ENCODE measurements at places on chromosomes 2 and 18.
A peak's percentile ranks its signal among the peaks of the same experiment; 100 is the strongest.

- no peak for DNase-seq
These were observed 833.2 kb upstream of the CHAC2 start for GRCh38 chr2:52934323-52934898.

DNA sequence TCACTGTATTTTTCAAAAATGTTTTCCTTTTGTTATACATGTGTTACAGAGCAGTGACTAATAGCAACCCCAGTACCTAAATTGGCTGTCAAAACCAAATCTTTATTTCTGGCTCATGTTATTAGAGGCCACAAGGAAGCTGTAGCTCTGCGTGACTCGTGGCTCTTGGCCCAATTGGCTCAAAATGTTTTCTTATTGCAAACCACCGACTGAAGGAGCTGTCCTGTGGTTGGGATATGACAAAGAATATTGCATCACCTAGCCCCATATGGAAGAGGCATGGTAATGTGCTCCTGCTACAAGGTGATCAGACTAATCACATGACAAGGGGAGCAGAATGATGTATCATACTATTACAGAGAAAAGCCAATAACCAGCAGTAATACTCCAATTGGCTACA, 1058.5 kb downstream of the CBLN2 start:
- no peak for DNase-seq

DNA sequence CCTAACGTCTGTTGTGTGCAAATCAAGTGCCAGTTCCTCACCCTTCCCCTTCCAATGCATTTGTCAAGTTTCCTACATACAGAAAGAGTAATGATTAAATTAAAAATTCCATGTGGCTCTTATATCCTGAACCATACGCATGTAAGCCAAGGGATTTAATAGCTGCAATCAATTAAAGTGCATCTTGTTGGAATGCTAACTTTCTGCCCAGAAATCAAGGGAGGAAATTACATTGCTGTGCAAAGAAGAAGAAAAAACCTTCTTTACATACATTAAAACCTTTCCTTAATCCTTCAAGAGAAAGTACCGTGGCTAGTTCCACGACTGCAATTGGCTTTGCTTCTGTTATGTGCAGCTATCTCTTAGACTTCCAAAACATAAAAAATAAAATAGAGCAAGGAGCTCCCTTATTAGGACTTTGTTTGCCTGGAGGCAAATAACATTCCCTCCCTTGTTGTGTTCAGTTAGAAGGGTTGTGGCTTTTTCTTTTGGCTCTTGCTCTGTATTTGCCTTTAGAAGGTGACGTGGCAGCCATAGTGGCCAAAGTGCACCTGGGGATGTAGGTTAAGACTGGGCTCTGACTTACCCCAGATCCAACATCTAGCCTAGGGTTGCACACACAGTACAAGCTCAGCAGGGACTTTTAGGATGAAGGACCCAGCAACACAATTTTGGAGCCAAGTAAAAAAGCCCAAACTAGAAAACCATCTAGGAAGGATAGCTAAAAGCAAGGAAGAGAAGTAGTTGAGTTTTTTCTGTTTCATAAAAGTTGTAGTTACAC, 158.3 kb downstream of the ANTXR1 start:
- DNase-seq: no peak

- no peak for DNase-seq
These were observed 149.6 kb downstream of the ESCO1 start for GRCh38 chr18:21450913-21451312.

DNA sequence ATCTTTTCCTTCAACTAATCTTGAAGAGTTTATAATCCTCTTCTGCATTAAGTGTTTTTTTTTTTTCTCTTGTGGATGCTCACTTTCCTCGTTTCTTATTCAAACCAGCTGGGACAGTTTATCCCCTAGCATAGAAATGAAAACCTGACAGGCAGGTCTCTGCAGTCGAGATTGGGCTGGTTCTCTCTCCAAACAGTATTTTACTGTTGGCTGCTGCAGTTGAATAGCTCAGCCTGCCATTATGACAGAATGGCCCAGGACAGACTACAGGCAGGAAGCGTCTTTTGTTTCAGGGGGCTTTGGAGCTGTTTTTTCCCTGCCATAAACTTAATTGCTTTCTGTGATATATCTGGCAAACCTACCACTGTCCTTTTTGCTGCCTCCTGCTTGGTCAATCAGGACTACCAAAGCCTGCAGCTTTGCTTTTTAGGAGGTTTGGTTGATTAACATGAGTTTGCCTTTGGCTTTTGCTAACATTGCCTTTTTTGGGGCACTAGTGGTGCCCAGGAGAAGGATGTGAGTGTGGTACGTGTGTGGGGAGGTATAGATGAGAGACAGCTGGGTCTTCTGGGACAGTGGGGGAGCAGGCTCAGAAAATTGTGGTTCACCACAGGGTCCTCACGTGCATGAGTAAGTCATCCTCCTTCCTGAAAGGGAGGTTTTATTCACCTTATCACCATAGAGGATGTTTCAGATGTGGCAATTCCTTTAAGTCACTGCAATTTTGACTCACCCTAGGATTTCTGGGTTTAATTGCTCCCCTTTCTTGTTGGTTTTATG, 128.7 kb downstream of the LYPD6B start:
- peak; percentile 29 for DNase-seq

DNA sequence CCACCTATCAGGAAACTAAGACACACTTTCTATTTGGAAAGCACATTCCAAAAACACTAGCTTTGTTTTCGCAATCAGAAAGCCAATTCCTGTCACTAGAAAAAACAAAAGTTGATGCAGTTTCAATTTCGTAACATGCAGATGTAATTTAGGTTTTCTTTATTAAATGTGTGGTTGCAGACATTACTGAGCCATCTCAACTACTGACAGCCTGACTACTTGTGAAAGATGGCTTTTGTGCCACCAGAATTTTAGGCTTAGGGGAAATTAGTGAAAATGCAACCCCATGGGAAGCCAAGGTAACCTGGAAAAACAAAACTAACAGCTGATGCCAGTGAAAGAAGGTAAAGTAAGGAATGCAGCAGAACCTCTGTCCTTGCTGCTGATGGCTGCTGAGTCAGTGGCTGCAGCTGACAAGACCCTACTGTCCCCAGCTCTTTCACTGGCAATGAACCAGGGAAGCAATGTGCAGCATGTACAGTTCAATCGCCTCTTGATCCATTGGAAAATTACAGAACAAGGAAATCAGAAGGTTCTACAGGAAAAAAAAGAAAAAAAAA, 34.9 kb downstream of the FEZ2 start:
- no peak for DNase-seq

- no peak for DNase-seq
These were observed 11.4 kb upstream of the XPO1 start for GRCh38 chr2:61549546-61549945.

DNA sequence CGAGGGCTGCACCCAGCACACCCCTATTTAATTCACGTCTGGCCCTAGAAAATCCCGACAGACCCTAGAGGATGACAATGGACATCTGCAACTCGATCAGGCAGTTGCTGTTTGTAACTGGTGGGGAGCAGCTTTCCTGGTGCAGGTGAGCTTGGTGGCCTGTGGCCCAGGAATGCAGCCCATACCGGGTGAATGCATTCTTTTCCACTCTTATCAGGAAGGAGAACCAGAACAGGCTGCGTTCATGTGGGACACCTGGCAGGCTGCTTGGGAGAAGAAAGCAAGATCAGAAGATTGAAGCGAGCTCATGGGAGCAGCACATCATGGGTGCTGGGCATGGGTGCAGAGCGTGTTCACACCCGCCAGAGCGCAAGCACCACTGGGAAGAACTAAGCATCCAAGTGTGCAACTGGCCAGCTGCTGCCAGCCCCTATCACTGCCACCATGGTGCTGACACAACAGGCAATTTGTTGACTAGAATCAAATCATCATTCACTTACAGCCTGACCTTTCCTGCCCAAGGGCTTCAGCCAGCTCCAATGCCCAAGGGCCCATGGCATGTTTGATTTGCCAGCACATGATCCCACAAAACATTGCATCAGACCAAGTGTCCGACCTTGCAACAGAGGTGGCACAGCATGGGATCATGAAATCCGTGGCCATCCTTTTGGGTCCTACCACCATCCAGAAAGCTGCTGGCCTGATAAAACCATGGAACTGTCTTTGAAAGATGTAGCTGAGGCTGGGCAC, 241.7 kb upstream of the ID2 start:
- no peak for DNase-seq

DNA sequence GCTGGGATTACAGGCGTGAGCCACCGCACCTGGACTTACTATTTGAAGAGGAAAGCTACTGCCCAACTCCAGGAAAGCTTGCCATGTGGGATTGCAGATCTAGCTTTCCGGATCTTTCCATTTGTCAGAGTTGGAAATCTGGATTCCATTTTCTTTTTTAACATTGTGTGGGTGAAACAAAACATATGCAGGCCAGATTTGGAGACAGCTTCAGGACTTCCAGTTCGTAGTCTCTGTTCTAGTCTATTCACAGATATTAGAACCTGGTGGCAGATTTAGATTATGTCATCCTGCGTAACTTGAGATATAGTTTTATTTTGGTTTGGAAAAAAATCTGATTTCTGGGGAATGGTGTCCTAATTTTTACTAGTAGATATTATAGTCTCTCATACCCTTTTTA, 70.5 kb downstream of the ZNF236 start:
- no peak for DNase-seq

DNA sequence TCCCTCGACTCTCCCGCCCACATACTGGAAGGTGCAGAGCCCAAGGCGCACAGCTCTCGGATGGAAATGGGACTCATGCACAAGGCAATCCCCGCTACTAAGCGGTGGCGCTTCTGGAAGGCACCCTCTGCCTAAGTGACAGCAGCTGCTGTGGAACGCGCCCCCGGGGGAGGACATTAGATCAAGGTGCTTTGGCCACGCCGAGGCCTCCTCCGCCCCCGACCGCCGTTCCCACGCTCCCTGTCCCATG, 202 bp downstream of the MCEE start:
- no peak for DNase-seq

GRCh38 chr2:191299010-191299409, 53.8 kb downstream of the MYO1B start:
- no peak for DNase-seq

DNA sequence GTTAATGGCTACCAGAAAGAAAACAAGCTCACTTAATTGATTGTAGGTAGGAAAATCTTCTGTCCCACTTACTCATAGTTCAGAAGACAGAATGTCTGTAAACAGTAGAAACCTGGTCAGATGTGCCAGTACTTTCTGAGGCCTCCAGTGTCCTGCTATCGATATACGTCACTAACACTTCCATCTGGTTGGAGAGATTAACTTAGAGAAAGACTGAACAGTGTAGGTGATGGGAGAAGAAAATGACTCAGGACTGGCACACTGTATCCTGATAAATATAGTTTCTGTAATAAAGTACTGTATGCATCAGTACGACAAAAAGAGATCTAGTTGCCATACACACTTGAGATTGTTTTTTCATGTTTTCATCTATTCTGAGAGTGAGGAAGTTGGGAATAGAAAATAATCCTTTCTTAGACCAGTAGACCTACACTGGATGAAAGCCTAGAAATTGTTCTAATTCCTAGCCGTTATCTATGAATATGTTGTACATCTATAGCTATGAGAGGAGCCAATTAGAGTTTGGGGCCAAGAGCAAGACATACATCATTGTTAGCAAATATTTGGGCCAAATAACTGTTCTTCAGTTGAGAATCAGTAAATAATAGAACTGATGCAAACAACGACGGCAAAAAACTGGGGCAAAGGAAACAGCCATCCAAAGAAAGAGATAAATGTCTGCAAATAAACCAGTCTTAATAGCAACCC, 105.9 kb downstream of the NAT8 start:
- no peak for DNase-seq

- DNase-seq: no peak
These were observed 187.5 kb upstream of the DTNA start for GRCh38 chr18:34522603-34523002.

- no peak for DNase-seq
These were observed 28.2 kb downstream of the TMEM182 start for GRCh38 chr2:102790091-102790455.

GRCh38 chr2:240614391-240614790, 10.9 kb upstream of the GPR35 start:
- DNase-seq: no peak

DNA sequence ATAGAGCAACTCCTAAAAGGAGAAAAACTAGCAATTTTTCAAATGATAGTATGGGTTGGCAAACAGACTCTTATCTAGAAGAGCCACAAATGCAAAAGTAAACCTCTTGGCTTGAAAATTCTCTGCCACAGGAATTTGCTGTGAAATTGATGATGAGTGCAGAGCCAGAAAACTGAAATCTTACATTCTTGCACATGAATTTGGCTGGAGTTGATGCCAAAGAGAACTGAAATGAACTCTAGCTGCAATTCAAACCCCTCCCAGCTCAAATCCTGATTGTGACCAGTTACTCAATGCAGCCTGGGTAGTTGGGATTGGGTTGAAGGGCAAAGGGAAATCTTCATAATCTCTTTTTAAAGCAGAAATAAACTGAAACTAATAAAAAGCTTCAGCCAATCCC, 266.6 kb downstream of the PDE11A start:
- no peak for DNase-seq

DNA sequence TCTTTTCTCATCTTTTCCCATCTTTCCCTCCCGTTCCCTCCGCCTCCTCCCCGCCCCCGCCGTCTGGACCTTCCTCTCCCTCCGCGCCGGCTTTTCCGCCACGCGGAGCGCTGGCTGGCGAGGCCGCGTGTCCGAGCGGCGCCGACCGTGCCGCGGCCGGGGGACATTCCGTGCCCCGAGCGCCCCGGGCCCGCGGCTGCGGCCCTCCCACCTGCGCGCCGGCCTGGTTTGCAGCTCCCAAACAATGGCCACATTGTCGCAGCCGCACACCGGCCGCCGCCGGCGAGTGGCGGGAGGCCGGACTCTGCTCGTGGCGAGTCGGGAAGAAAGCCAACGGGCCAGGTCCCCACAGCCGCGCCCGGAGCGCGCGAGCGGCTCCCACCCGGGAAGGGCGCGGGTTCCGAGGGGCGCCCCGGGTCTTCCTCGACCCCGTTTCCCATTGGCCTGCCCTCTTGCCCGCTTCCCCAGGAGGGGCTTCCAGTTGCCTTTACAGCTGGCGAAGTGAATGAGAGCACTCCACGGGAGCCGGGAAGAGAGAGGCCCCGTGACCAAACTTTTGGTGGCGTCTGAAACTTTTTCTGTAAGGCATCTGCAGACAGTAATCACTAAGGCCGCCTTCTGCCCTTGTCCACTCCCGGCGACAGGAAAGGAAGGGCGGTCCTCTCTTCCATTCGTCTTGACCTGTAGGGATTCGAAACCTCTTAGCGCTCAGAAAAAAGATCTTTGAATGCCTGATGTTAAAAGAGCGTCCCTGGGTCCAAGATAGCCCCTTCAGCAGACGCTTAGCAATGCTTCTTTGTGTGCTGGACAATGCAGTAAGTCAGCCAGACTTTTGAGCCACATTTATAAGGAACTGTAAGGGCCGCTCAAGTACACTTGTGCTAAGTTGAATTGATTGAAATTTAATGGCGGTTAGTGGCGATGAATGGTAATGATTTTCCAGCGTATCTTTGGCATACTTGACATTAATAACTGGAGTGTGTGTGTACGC, 6.2 kb downstream of the GLI2 start:
- no peak for DNase-seq

DNA sequence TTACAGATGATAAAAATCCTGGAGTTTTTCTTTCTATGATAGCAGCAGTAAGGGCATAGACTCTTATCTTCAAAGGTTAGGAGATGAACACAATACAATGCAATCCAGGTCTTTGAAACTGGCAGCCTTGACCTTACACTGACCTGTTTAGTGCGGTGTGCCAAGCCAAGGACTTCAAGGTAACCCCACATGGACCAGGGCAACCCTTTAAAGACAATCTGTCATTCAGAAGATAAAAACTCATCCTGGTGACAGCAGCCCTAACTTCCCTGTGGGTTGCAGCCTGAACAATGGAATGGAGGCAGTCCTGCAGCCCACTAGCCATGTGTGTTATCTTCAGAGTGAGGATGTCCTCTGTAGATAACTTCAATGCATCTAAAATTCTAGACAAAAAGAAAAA, 78.1 kb downstream of the RTTN start:
- no peak for DNase-seq

GRCh38 chr18:26448714-26449159, 99.6 kb downstream of the KCTD1 start:
- no peak for DNase-seq

All from CD4-positive, alpha-beta T cell treated with Interferon alpha-2 for 1 hour (primary cell).